ENCODE measurements at places on chromosomes 2 and 18.

DNA sequence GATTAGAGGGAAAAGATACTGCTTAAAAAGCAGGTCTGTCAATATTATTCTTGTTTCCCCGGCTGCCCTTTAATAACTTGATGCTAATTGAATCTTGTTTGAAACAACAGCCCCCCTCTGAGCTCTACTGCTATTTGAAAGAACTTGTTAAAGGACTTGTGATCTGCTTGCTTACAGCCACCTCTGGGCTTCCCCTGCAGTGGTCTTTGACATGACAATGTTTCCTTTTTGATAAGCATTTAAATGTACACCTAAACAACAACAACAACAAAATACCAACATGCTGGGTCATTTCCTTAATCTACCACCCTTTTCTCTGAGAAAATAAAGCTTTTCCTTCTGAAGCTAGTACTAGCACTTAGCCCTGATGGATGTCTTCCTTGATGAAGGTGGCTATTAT is 3.9 kb downstream of the HOXD1 start:
- DNase-seq: no peak

DNA sequence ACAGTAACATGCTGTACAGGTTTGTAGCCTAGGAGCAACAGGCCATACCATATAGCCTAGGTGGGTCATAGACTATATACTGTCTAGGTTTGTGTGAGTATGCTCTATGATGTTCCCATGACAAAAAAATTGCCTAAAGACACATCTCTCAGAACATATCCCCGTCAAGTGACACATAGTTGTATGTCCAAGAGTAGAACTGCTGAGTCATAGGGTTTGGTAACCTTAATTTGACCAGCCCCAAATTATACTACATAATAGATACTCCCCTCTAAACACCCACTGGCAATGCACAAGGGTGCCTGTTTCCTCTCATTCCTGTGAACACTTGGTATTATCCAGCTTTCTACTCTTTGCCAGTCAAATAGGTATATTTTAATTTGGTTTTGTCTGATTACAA is 161.6 kb downstream of the LCLAT1 start:
- no peak for DNase-seq

DNA sequence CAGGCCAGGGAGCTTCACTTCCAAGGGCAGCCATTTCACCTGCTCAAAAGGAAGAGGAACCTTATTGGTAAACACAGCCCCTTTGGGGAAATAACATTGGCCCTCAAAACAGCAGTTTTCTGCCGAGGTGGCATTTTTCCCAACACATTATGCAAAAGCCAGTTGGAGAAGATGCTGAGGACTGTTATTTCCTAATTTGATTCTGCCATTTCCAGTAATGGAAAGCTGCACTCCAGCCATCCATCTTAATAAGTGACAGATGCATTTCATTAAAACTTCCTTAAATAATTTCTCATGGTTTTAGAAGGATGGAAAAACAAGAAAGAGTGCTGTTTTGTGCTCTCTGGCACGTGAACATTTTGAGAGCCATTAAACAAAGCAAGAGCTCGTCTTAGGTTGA is 55.9 kb upstream of the ALK start:
- no peak for DNase-seq

DNA sequence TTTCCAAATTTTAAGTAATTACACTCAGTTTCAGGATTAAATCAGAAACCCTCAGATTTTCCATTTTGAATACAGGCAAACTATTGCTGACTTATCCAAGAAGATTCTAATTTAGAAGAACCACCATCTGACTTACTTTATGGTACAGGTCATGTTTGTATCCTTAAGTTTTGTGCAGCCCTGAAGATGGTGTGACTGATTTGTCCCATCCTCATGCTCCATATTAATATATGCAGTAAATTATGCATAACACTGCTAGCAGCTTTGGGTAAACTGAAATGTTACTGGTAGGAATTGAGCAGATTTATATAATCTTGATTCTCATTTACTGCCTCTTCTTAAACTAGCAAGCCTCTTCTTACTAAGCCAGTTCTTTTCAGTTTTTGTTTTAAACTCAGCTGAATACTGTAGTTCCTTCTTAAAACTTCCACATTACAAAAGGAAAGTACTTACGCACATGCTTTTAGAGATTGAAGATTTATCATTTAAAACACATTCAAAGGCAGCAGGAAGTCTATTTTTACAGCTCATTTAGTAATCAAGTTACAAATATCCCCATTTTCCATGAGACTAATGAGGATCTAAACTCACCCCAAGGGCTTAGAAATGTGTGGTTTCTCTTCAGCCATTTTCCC is 25.7 kb downstream of the MEX3C start:
- DNase-seq: no peak

All from stimulated activated naive CD4-positive, alpha-beta T cell treated with Interleukin-2 at 50 U/mL for 16 hours (primary cell).